ENCODE measurements at places on chromosomes 12 and 14.

- no peak for DNase-seq
Observed at GRCh38 chr12:4191642-4192041, 81.9 kb upstream of the CCND2 start.

GRCh38 chr14:98160901-98161300, 1111.1 kb downstream of the BCL11B start:
- no peak for DNase-seq

- DNase-seq, result no peak
Observed at GRCh38 chr14:58098507-58098906, 53.5 kb downstream of the ARMH4 start.

DNA sequence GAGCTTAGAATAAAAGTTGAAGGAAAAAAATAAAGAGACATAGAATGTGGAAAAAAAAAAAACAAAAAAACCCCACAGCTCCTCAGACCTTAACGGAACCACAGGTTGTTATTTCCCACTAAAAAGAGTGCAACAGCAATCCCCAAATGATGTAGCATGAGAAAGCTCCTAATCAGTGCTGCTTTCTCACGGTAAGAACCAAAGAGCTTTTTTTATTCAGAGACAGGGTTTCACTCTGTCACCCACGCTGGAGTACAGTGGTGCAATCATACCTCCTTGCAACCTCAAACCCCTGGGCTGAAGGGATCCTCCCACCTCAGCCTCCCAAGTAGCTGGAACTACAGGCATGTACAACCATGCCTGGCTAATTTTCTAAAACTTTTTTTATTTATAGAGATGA, 13.3 kb downstream of the NDUFA12 start:
- DNase-seq, result no peak

GRCh38 chr12:67681105-67681778, 32.7 kb downstream of the DYRK2 start:
- DNase-seq, result no peak

GRCh38 chr14:101634850-101635748, 73.8 kb downstream of the DIO3 start:
- no peak for DNase-seq

GRCh38 chr14:51082349-51082748, 12.6 kb downstream of the TRIM9 start:
- DNase-seq, result no peak

- no peak for DNase-seq
Observed at GRCh38 chr14:51335531-51335930, 95.5 kb downstream of the TMX1 start.

DNA sequence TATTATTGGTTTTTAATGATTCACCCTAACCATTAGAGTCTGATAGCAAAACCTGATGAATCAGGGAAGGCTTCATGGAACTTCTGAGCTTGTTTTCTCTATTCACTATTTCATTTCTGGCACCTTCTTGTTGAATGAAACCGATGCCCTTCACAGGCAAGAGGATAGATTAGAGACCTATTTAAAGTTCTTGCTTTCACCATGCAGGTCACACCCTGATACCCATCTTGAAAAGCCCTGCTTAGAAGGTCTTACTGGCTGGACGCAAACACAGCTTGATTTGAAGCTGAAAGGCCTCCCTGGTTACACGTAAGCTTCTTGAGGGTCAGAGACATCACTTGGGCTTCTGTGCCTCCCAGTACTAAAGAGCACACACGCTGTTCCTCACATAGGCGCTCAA, 29.2 kb downstream of the TMEM229B start:
- DNase-seq, result no peak

Measured in activated CD4-positive, alpha-beta T cell treated with anti-CD3 and anti-CD28 coated beads, Interleukin-2, amount 50 U/mL, for 24 hours (primary cell).